CD4-positive, alpha-beta T cell treated with Interleukin-15 for 1 hour (primary cell): ENCODE measurements at places on chromosomes 1 and 21.
A peak's percentile ranks its signal among the peaks of the same experiment; 100 is the strongest.

GRCh38 chr1:108190001-108190634, 10.0 kb downstream of the SLC25A24 start:
- no peak for DNase-seq

DNA sequence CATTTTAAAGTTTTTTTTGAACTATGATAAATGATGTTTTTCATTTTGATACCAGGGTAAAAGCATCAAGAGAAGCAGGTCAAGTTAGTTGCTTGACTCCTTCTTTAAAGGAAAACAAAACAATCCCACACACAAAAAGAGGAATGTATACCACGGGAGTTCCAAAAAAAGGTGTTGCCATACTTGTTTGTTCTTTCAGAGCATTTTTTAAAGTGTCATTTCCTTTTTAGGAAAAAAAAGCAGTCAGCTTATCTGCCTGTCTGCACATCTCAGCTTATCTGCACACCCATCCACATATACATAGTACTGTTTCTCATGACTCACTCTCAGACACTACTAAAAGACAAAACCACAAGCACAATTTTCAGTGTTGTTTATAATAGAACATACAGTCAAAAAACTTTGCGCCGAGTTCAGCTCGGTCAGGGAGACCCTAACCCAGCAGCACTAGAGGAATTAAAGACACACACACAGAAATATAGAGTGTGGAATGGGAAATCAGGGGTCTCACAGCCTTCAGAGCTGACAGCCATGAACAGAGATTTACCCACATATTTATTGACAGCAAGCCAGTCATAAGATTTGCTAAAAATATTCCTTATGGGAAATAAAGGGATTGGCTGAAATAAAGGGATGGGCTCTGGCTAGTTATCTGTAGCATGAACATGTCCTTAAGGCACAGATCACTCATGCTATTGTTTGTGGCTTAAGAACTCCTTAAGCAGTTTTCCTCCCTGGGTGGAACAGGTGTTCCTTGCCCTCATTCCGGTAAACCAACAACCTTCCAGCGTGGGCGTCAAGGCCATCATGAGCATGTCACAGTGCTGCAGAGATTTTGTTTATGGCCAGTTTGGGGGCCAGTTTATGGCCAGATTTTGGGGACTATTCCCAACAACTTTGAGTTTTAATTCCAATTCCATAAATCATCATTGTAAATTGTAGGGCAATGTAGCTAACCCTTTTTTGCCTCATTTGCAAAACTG, 11.4 kb upstream of the MNDA start:
- no peak for DNase-seq

- DNase-seq = no peak
These were observed 8.6 kb upstream of the TACSTD2 start for GRCh38 chr1:58585581-58586151.

GRCh38 chr1:109618661-109619575, 498 bp downstream of the GNAT2 start:
- no peak for DNase-seq

DNA sequence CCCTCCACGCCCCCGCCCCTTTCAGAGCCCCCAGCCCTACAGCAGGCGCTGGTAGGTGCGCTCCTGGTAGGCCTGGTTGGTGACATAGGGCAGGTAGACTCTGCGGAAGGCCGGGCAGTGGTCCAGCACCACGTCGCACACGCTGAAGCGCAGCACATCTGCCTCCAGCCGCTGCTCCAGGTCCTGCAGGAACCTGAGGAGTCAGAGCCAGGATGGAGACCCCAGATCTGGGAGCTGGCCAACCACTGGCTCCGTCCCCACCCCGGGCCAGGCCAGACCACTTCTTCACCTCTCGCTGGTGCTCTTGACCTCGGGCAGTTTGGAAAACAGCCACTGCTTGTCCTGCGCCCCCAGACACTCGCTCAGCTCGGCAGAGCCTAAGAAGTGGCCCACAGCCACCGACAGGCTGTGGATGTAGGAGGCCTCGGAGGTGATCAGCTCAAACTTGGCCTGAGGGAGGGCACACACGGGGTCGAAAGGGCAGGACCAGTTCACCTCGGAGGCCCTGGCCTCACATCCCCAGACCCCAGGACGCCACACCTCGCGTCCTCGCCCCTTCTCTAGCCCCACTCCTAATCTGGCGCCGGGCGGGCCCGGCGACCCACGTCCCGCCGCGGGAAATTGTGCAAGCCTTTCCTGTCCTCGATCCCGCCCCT, 6.4 kb downstream of the ARHGEF19 start:
- DNase-seq = no peak

- no peak for DNase-seq
These were observed 34.9 kb upstream of the BTG2 start for GRCh38 chr1:203270448-203270847.

- DNase-seq = peak; percentile 13
These were observed 40.3 kb downstream of the SLC19A1 start for GRCh38 chr21:45502006-45502345.

DNA sequence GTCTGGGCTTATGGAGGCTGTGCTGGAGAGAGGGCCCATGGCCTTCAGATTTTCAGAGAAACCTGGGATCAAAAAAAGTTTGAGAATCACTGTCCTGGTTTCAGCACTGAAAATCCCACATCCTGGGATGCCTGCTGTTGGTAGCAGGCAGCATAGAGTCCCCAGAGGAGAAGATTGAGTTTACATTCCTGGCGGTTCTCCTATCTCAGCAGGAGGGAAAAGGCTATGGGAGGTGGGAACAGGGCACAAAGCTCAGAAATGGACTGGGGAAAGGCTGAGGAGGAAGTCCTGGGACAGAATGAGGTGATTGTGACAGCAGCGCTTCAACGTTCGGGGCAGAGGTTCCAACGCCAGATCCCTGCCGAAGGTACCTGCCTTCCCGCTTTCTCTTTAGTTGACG, 103.4 kb downstream of the ETS2 start:
- DNase-seq = no peak

- DNase-seq = no peak
These were observed 128.0 kb downstream of the TGFBR3 start for GRCh38 chr1:91757763-91758460.
